ENCODE measurements at places on chromosomes 3 and 15. TPM values are rescaled to one million over a fixed set of nuclear protein-coding genes. Genes with fewer than 3 reads are reported as not detected.

GRCh38 chr3:121362035-121362734 is 183.6 kb downstream of the POLQ start:
- no peak for DNase-seq

GRCh38 chr15:101139986-101140696 is 111.7 kb downstream of the CHSY1 start:
- no peak for DNase-seq

DNA sequence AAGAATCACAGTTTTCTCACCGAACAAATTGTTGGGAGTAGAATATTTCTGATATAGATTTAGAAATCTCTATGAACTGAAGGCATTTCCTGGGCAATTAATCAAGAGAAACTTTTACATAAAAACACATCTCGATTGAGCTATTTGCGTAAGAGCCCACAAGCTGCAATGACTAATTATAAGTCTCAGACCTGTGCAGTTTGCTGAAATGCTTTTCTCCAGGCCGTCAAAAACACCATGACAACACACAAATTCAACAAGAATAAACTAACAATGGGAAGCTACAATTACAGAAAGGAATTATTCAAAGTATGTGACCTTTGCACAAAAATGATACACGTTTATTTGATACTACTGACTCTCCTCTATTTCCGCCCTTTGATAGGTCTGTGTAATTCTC is 481.2 kb upstream of the WNT5A start:
- no peak for DNase-seq

DNA sequence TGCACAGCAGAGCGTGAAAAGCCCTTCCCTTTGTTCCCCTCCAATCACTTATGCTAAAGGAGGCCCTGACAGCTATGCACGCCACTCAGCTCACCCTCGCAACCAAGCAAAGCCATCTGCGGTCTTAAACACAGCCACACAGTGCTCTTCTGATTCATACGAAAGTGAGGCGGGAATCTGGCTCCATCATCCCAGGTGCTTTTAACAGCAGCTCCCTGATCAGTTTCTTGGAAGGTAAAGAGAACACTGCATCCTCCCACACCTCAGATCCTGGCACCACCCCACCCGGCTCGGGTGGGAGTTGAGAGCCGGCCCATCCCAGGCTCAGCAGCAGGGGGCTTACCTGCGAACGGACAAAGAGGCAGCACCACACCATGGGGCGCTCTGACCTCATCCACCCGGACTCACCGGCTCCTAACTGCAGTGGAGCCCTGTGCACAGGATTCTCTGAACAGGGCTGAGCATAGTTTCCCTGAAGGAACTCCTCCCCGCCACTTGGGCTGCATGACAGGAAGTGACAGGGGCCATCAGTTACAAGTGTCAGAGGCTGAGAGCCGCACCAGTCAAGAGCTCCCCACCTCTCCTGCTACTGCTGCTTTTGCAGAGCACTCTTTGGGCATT is 114.3 kb upstream of the ARHGEF3 start:
- DNase-seq = no peak

- DNase-seq = no peak
Measured at GRCh38 chr3:67461667-67462142, 192.7 kb downstream of the SUCLG2 start.

DNA sequence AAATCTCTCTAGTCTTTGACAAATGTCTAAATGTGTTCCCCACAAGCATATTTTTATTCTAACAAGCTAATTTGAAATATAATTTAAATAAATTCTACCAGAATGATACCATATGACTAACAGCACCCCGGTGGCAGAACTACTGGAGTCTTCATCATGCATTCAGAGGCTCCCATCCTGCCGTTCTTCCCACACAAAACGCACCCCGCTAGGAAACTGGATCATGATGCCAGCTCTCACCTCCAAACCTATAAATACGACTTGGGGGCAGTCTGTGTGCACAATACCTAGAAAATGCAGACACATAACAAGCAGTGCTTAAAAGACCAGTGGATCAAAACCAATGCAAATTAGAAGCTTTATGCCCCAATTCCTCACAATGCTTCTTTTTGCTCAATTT is 8.5 kb downstream of the HOMER2 start:
- no peak for DNase-seq

DNA sequence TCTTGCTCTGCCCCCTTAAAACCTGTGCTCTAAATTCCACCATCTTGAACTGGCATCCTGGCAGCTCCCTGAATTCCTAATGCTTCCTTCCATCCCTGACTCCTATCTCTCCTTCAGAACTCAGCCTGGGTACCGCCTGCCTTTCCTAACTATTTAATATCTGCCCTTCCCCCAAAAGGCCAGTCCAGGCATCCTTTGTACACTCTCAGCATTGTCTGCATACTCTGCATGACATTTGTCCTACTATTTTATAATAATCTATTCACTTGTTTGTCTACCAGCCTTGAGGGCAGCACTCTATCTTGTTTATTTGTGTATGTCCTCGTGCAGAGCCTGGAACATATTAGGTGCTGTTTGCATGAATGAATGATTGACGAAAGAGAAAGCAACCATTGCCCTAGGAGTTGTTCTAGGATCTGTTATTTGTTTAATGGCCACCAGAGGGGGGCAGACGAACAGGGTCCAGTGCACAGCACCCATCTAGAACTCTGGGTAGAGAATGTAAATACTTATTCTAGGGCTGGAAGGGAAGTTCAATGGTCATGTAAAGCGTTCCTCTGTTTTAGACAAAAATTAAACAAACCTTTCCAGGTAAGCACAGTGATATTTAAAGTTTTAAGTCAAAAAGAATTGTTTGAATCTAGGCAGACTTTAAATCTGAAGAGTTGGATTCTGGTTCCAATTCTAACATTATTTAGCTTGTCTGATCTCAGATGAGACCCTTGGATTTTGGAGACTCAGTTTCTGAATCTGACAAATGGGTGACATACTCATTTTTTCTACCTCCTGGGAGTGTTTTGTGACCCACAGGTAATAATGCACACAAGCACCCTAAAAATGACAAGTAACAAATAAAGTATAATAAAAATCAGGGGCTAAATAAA is 125.8 kb upstream of the GALNT15 start:
- no peak for DNase-seq

Gene MAGEL2
- polyA plus RNA-seq = 0.02 TPM

Gene DCLK3
- 0.01 TPM for polyA plus RNA-seq

Gene RCN2
- 8.7 TPM for polyA plus RNA-seq

Gene SLC28A2
- polyA plus RNA-seq = not detected

Gene PLSCR5
- polyA plus RNA-seq = not detected

Gene TTLL13
- 0.17 TPM for polyA plus RNA-seq

Gene EXOSC7
- polyA plus RNA-seq = 27.2 TPM

Gene C3orf20
- polyA plus RNA-seq = not detected
